HCT116 (cell line): ENCODE measurements at places on chromosomes 5 and 9.

- DNase-seq = no peak
These were observed 256.0 kb downstream of the FBXL17 start for GRCh38 chr5:108125771-108126511.

DNA sequence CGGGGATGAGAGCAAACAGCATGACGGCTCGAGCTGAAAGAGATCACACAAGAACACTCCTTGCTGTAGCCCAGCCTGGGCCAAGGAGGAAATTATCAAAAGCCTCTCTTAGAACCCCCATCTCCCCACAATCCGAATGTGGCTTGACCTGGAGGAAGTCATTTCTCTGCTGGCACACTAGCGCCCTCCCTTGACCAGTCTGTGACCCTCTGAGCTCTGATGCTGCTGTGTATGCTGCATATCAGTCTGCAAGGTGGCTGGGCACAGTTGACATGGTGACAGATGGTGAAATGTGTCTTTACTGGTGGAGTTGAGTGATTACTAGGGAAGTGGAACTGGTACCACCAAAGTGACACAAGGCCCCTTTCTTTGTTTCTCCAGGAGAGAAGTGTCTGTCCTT, 3.3 kb downstream of the SLC46A2 start:
- no peak for DNase-seq

- no peak for DNase-seq
These were observed 357.7 kb downstream of the NPR3 start for GRCh38 chr5:33068786-33069185.

GRCh38 chr5:168736281-168736831, 157.2 kb upstream of the PANK3 start:
- no peak for DNase-seq

- no peak for DNase-seq
These were observed 34.4 kb upstream of the CDH12 start for GRCh38 chr5:22887566-22887965.

DNA sequence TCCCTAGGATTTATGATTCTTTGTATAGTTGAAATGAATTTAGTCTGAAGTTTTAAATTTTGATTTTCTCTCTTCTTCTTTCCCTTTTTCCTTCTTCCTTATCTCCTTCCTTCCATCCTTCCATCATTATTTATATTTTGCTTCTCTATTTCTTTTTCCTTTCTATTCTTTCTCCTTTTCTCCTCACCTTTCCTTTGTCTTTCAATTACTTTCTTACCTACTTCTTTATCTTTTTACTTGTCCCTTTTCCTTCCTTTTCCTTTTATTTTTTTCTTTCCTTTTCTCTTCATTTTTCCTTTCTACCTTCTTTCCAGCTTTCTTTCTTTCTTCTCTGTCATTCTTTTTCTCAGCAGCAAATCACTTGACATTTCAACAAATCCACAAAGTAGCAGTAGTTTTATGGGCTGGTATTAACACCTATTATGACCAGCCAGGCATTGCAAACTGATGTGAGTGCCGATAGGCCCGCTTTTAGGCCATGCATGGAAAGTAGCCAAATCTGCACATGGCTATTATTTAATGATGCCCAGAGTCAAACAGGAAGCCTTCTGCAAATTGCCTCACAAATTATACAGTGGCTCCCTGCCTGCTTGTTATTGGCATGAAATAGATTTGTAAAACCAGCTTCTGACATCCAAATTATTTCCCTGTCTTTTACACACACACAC, 37.1 kb upstream of the NR3C1 start:
- no peak for DNase-seq
